ENCODE measurements at places on chromosomes 11 and 22. TPM values are rescaled to one million over a fixed set of nuclear protein-coding genes. Genes with fewer than 3 reads are reported as not detected.

Gene RPS13
- 929 TPM for total RNA-seq

Gene MS4A6E
- total RNA-seq = not detected

Gene TRAPPC4
- total RNA-seq = 53.9 TPM

Gene MMP1
- not detected for total RNA-seq

- H3K4me1 ChIP-seq = peaks cover 44% of the 10 kb centered on the region
- peaks cover 5% of the 10 kb centered on the region for H3K36me3 ChIP-seq
- no peak for DNase-seq
Observed at GRCh38 chr11:94774345-94774744, 6.2 kb downstream of the AMOTL1 start.

- peaks cover 26% of the 10 kb centered on the region for H3K36me3 ChIP-seq
- H3K4me3 ChIP-seq = no peak overlapping the region
- H3K27ac ChIP-seq = peak overlapping the region; percentile 51
- no peak for DNase-seq
- H3K4me1 ChIP-seq = peaks cover 35% of the 10 kb centered on the region
- no peaks in the 10 kb centered on the region for H3K27me3 ChIP-seq
Observed at GRCh38 chr11:9775398-9775779, 111.5 kb downstream of the SWAP70 start.

- peak overlapping the region; percentile 92 for H3K27ac ChIP-seq
- no peaks in the 10 kb centered on the region for H3K36me3 ChIP-seq
- no peaks in the 10 kb centered on the region for H3K27me3 ChIP-seq
- no peak overlapping the region for H3K4me3 ChIP-seq
- H3K4me1 ChIP-seq = peaks cover 25% of the 10 kb centered on the region
Observed at GRCh38 chr11:76269661-76270261, 63.5 kb upstream of the WNT11 start.

- H3K36me3 ChIP-seq = no peaks in the 10 kb centered on the region
- H3K4me3 ChIP-seq = no peak overlapping the region
- no peak for DNase-seq
- no peak overlapping the region for H3K27ac ChIP-seq
- H3K4me1 ChIP-seq = peaks cover 20% of the 10 kb centered on the region
- no peaks in the 10 kb centered on the region for H3K27me3 ChIP-seq
Observed at GRCh38 chr11:12235553-12235946, 125.2 kb downstream of the MICAL2 start.

GRCh38 chr11:31509051-31509428 lies 382 bp downstream of the IMMP1L start:
- peak overlapping the region; percentile 100 for H3K4me3 ChIP-seq
- H3K36me3 ChIP-seq = peaks cover 5% of the 10 kb centered on the region

DNA sequence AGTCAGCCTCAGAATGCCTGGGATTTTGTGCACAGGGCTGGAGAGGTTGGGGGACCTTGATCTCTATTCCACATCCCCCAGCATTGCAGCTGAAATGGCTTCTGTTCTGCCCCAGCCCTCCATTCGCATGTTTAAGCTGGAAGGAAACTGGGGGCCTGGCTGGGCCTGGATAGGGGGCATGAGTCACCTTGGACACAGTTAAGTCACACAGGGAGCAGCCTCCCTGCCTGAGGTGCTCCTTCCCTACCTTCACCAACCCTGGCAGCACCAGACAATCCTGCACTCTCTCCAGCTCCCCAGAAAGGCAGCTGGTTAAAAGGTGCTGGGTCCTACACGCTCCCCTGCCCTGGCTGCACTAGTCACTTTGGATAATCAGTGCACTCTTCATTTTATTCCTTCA lies 763 bp downstream of the SMIM45 start:
- H3K27ac ChIP-seq = no peak overlapping the region
- H3K4me3 ChIP-seq = no peak overlapping the region
- peaks cover 2% of the 10 kb centered on the region for H3K27me3 ChIP-seq
- DNase-seq = no peak

GRCh38 chr11:57244911-57245310 lies 7.9 kb upstream of the APLNR start:
- H3K36me3 ChIP-seq = no peaks in the 10 kb centered on the region
- DNase-seq = no peak
- no peaks in the 10 kb centered on the region for H3K27me3 ChIP-seq

- H3K36me3 ChIP-seq = peaks cover 6% of the 10 kb centered on the region
- no peaks in the 10 kb centered on the region for H3K27me3 ChIP-seq
- H3K4me1 ChIP-seq = no peaks in the 10 kb centered on the region
- DNase-seq = no peak
Observed at GRCh38 chr11:94956963-94957362, 16.4 kb downstream of the CWC15 start.

- peaks cover 6% of the 10 kb centered on the region for H3K36me3 ChIP-seq
- no peak for DNase-seq
- H3K27me3 ChIP-seq = no peaks in the 10 kb centered on the region
- no peak overlapping the region for H3K4me3 ChIP-seq
- peak overlapping the region; percentile 99 for H3K27ac ChIP-seq
Observed at GRCh38 chr11:9565822-9566560, 7.5 kb upstream of the WEE1 start.

GRCh38 chr22:47053013-47053725 lies 290.7 kb downstream of the TBC1D22A start:
- peaks cover 21% of the 10 kb centered on the region for H3K4me1 ChIP-seq
- H3K4me3 ChIP-seq = no peak overlapping the region
- H3K27me3 ChIP-seq = no peaks in the 10 kb centered on the region
- no peak overlapping the region for H3K27ac ChIP-seq
- peaks cover 7% of the 10 kb centered on the region for H3K36me3 ChIP-seq

DNA sequence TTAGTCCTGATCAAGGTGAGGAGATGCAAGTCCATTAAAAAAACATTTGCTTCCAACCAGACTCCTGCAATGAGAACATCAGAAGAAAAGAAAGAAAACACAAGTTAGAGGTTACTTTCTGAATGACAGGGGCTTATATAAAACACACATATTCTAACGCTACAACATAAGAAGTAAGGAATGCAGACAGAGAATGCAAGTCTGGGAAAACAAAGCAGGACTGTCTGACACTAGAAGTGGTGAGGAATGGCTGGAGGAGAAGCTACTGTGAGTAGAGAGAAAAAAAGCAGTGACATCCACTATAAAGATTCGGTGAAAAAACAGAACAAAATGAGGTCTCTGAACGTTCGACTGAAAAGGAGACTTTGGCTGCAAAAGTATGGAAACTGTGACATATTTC lies 12.3 kb downstream of the TMEM216 start:
- no peak overlapping the region for H3K4me3 ChIP-seq
- DNase-seq = no peak
- peak overlapping the region; percentile 8 for H3K27ac ChIP-seq
- H3K36me3 ChIP-seq = peaks cover 20% of the 10 kb centered on the region

DNA sequence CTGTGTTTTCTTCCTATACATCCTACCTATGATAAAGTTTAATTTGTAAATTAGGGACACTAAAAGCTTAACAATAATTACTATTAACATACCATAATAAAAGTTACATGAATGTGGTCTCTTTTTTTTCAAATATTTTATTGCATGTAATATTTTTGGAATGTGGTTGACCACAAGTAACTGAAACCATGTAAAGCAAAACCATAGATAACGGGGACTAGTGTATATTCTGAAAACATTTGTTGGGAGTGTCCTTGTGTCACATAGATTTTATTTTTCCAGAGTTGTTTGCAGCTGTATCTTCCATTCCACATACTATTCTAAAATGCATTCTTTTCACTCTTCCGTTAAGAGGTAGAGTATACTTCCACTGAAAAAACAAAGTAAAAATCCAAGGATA lies 200.4 kb downstream of the KIF18A start:
- H3K4me1 ChIP-seq = no peaks in the 10 kb centered on the region
- no peak overlapping the region for H3K27ac ChIP-seq
- peaks cover 14% of the 10 kb centered on the region for H3K27me3 ChIP-seq
- no peak for DNase-seq

- H3K4me3 ChIP-seq = no peak overlapping the region
- H3K36me3 ChIP-seq = no peaks in the 10 kb centered on the region
- H3K27ac ChIP-seq = no peak overlapping the region
- no peak for DNase-seq
- H3K27me3 ChIP-seq = no peaks in the 10 kb centered on the region
Observed at GRCh38 chr11:66920978-66921784, 37.0 kb downstream of the PC start.

DNA sequence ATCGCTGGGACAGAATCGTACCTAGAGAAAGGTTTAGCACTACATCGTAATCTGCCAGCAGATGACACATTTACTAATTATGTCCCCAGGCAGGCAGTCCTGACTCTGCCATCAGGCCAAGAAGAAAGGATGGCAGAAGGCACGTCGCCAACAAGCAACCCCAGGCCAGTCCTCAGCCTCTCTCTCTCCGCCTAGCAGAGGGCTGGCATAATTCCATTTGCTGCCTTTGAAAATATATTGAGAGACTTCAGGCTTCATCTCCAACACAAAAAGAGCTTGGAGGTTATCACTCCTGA lies 1517.0 kb downstream of the TBC1D22A start:
- H3K4me1 ChIP-seq = peaks cover 13% of the 10 kb centered on the region
- peaks cover 11% of the 10 kb centered on the region for H3K27me3 ChIP-seq
- H3K36me3 ChIP-seq = no peaks in the 10 kb centered on the region
- no peak overlapping the region for H3K4me3 ChIP-seq
- H3K27ac ChIP-seq = no peak overlapping the region

- no peak for DNase-seq
- peaks cover 6% of the 10 kb centered on the region for H3K4me1 ChIP-seq
- H3K27ac ChIP-seq = no peak overlapping the region
- H3K36me3 ChIP-seq = peaks cover 2% of the 10 kb centered on the region
Observed at GRCh38 chr11:103898065-103898464, 138.4 kb upstream of the DDI1 start.

GRCh38 chr11:828506-829175 lies 922 bp downstream of the CRACR2B start:
- peaks cover 36% of the 10 kb centered on the region for H3K4me1 ChIP-seq
- peaks cover 5% of the 10 kb centered on the region for H3K36me3 ChIP-seq
- peak overlapping the region; percentile 68 for H3K4me3 ChIP-seq
